ENCODE measurements at places on chromosomes 3 and 15.

GRCh38 chr15:67085818-67086636, 20.6 kb downstream of the SMAD3 start:
- no peak for DNase-seq

GRCh38 chr15:41284427-41285177, 47.8 kb downstream of the OIP5 start:
- DNase-seq, result no peak

GRCh38 chr3:25460751-25461150, 32.7 kb downstream of the RARB start:
- no peak for DNase-seq

DNA sequence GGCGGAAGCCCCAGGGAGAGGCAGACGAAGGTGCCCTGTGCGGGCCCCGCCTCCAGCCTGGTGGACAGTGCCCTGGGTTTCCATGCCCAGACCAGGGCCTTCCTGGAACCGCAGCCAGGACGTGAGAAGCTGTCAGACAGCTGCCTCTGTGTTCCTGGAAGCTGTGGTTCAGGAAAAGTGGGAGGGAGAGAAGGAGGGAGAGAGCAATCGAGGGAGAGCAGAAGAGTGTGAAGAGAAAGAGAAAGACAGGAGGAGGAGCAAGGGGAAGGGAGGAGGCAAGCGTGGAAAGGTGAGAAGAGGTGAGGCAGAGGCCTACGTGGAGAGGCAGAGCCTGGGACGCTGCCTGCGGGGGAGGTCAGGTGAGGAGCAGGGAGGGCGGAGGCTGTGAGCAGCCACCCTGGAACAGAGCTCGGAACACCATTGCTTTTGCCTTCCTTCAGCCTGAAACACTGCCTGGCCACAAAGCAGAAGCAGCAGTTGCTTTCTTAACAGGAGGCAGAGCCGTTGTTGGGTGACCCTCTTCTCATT, 18.6 kb downstream of the ZDHHC19 start:
- no peak for DNase-seq

DNA sequence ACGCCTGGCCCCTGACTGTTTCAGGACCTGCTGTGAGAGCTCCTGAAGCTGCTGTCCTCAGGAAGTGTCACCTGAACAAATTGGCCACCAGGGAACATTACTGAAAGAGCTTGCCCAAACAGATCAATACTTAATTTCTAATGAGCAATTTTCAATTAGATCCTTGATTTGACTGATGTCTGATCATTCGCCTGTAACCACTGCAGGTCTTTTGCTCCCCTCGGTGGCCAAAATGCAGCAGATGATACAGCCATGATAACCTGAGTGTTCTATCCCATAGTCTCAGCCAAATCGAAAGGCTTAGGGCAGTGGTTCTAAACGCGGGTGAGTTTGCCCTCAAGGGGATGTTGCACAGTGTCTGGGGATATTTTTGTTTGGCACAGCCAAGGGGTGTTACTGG, 57.6 kb upstream of the MEX3B start:
- no peak for DNase-seq

DNA sequence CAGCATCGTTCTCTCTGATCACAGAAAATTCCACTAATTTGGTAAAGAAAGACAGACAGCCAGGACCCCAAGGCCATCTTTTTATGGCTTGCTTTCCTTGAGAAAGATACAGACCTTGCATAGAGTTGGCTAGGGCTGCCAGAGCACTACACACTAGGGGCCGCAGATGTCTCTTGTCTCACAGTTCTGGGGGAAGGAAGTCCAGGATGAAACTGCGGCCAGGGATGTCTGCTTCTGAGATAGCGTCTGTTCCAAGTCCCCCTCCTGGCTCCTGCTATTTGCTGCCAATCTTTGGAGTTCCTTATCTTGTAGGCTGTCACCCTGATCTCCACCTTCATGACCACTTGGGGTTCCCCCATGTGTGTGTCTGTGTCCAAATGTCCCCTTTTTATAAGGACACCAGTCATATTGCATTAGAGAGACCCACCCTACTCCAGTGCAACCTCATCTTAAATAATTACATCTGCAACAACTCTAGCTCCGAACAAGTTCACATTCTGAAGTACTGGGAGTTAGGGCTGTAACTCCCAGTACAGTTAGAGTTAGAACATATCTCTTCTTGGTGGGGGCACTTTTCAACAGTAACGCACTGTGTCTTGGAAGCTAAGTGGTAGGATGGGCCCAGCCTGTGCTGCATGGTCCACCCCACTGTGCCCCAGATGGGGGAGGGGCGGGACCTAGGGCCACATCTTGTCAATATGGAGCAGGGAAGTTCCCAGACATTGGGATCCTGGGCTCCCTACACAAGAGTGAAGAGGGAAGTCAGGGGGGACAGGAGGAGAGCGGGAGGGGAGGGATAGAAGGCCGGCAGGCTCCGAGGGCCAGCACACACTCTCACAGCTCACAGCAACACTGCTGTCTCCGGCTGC, 42.2 kb downstream of the KLF15 start:
- no peak for DNase-seq

GRCh38 chr15:88909956-88910831, 3.0 kb downstream of the MFGE8 start:
- no peak for DNase-seq

GRCh38 chr3:111712294-111713167, 117.4 kb upstream of the ZBED2 start:
- peak; percentile 86 for DNase-seq

GRCh38 chr3:8416965-8417364, 84.7 kb upstream of the LMCD1 start:
- DNase-seq, result no peak

DNA sequence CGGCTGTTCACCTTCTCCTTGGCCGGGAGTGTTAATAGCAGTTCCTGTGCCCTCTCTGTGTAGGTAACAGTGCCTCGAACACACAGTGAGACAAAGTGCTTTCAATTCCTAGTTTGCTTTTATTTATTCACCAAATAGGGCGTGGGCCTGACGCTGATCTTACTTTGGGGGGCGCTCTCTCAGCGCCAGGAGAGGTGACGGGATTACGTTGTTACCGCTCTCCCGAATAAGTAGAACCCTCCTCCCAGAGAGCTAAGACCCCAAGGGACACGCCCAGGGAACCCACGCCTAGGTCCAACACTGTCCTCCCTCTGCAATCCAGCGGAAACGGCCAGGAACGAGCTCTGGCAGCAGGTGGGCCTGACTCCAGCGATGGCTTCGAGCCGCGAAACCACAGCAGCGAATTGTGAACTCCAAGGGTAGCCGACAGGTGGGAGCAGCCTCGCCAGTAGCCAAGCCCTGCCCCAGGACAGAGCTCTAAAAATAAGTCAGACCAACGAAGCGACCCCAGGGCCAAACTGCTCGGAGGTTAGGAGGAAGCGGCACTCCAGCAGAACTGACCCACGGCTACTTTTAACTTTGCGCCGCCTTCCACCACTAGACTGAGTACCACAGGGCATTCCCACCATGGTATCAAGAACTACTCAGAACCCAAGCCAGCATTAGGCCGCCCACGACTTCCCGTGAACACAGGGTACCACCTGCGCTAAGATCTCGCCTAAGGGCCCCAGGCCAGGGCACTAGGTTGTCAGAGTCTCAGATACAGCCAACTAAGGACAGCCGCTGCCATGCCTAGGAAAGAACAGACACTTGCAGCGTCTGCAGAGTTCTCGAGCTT, 1.6 kb upstream of the SIN3A start:
- DNase-seq, result peak; percentile 33

DNA sequence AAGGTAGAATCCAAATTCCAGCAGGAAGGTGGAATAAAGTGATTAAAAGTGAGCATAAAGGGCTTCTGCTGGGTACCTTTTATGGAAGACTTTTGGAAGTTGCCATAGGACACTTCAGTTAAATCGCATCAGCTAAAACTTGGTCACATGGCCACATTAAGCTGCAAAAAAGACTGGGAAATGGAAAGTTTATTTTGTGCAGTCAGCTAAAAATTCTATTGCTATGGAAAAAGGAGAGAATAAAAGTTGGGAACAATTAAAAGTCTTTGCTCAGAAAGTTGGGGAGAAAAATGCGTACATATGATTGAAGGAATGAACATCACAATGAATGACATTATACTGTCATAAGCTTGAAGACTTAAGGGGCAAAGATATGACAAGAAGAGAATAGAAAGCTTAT, 49.3 kb downstream of the FGF7 start:
- no peak for DNase-seq

DNA sequence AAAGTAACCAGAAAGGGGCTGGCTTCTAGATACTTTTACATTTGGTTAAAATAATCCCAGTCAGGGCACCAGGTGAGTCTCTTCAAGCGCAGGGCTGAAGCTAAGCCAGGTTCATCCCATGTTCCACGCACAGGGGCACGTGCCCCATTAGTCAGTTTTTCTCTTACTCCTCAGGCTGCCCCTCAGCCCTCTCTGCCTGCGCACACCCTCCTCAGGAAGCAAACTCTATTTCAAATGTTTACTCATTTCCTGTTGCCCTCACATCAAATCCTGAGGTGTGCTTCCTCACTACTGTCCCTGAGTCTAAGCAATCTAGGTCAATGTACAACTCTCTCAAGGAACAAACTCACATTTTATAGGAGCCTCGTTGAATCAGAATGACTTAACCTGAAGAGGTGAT, 48.5 kb downstream of the THBS1 start:
- DNase-seq, result no peak

- no peak for DNase-seq
Measured at GRCh38 chr3:126897943-126898342, 85.0 kb upstream of the PLXNA1 start.

GRCh38 chr3:50609763-50610085, 1.9 kb downstream of the CISH start:
- no peak for DNase-seq

DNA sequence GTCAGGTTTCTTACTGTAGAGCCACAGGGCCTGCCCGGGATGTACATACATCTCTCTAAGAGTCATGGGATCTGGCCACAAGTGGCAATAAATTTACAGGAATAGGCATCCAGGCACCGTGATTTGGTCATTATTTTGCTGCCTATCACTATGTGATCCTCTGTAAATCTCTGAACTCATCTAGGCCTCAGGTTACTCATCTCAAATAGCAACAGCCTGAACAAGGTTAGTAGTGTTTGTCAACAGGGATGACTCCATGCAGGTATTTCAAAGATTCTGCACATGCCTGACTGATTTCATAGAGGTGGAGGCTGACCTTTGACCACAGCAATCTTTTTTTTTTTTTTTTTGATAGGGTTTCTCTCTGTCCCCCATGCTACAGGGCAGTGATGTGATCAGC, 88.8 kb upstream of the TBL1XR1 start:
- DNase-seq, result no peak

DNA sequence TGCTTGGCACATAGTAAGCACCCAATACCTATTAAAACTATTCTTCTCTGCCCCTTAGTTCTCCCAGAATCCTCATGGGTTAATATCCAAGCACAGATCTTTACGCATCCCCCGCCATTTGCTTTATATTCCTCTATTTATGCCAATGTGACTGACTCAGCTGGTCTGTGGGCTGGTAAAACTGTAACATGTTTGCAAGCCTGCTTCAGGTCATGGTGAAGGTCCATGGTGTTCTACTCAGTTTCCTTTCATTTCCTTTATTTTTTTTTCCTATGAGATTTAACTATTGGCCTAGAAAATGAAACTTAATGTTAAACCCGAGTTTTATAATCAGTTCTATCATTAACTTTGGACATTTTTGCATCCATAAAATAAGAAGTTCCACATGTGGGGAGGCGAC, 47.0 kb downstream of the FRMD4B start:
- DNase-seq, result no peak

GRCh38 chr3:73409138-73409763, 215.5 kb downstream of the PDZRN3 start:
- no peak for DNase-seq

- DNase-seq, result no peak
Measured at GRCh38 chr15:96538491-96538890, 208.0 kb downstream of the NR2F2 start.

DNA sequence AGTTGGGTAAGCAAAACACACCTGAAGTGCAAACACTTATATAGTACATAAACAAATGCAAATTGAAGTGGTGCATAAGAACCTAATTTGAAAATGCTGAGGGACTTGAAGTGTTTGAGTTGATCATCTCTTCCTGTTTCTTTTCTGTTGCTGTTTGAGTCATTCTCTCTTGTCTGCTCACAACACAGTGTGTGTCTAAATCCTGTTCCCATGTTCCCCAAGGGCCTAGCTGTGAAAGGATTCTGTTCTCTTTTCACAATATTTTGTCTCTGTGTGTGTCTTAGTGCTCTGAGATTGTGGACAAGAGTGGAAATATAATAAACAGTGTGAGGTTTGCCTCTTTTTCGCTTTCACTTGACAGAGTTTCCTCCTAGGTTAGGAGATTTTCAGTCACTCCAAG, 6.1 kb downstream of the CD96 start:
- DNase-seq, result no peak

DNA sequence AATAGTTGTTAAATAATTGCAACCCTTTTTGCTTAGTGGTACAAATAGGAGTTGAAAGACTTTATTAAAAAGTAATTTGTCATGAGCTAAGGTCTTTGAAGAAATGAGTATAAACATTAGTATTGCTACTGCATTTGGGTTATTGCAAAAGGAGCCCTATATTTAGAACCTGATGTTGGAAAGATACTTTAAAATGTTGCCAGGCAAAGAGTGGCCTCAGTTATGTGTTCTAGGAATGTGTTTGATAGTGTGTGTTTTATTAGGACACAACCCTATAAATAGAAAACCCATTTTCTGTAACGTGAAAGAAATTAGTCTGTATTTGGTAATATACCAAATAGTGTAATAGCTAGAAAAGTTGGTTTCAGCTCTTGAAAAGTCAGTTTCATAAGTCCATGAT, 10.7 kb downstream of the VPS8 start:
- no peak for DNase-seq

- peak; percentile 74 for DNase-seq
Measured at GRCh38 chr3:182989566-182989965, 9.2 kb upstream of the DCUN1D1 start.

DNA sequence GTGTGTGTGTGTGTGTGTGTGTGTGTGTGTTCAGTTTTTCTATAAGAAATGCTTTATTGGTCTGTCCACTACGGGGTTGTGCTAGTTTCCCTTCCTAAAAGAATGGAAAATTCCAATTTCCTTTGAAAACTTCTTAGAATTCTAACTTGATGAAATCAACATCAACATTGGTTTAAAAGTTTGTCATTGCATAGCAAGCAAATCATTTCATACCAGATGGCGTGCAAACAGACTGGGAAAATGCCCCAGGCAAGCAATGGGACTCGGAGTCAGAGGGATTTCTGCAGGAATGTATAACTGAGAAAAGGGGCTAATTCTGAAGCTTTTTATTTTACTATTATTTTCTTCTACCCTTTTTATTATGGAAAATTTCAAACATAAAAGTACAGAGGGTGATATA, 13.1 kb upstream of the DYNC1LI1 start:
- no peak for DNase-seq

- no peak for DNase-seq
Measured at GRCh38 chr15:57950381-57950946, 115.0 kb downstream of the ALDH1A2 start.

DNA sequence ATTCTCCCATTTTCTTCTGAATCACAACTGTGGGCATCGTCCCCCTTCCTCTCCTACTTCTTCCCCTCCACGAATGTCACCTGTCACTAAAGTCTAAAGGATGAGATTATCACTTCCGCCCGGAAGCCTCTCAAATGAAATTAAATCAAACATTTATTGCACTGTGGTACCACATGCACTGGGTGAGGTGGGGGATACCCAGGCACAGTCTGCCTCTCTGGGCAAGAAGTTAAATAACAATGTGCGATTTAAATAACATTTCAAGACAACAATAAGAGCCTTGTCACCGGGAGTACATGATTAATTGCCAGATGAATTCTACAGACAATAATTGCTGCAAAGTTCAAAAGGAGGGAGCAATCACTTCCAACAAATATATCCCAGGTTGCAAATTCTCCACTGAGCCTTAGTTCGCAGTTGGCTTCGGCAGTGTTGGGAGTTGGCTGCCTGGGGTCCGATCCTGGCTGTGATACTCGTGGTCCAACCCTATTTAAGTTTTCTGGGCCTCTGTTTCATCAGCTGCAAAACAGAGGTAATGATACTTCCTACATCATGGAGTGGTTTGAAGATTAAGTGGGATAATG, 77.7 kb downstream of the FOXP1 start:
- no peak for DNase-seq
